ENCODE measurements at places on chromosomes 16 and 17. TPM values are rescaled to one million over a fixed set of nuclear protein-coding genes. Genes with fewer than 3 reads are reported as not detected.

- no peak for DNase-seq
These were observed 270.2 kb upstream of the RPL38 start for GRCh38 chr17:73933164-73933766.

MYH8 gene
- total RNA-seq, result not detected

GRCh38 chr17:56908001-56908542 is 5.8 kb downstream of the TRIM25 start:
- peak; percentile 96 for DNase-seq

DNA sequence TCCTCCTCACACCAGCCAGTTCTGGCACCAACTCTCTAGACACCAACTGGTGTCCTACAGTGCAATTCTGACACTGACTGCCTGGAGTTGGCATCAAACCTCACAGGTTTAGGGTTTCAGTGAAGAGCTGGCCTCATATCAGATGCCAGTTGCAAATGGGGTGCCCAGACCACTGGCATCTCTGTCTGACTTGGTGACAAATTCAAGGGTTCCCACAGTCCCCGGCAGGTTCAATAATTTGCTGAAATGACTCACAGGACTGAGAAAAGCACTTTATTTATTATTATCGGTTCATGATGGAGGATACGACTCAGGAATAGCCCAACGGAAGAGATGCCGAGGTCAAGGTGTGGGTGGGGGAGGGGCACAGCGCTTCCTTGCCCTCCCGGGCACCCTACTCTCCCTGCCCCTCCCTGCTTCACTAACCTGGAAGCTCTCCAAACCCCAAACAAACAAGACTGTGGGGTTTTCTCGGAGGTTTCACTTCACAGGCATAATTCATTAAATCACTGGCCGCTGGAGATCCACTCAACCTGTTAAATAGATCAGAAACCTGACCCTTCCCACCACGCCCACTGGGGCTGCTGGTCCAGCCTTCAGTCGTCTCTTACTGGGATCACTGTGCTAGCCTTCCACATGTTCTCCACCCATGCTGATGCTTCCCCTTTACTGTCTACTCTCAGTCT is 1.7 kb upstream of the NLRP1 start:
- no peak for DNase-seq

ALDH3A1 gene
- 3.7 TPM for total RNA-seq

- DNase-seq, result no peak
These were observed 30.5 kb downstream of the CYTH1 start for GRCh38 chr17:78751447-78752161.

GRCh38 chr16:75111961-75112733 is 4.4 kb downstream of the LDHD start:
- DNase-seq, result peak; percentile 70

DNA sequence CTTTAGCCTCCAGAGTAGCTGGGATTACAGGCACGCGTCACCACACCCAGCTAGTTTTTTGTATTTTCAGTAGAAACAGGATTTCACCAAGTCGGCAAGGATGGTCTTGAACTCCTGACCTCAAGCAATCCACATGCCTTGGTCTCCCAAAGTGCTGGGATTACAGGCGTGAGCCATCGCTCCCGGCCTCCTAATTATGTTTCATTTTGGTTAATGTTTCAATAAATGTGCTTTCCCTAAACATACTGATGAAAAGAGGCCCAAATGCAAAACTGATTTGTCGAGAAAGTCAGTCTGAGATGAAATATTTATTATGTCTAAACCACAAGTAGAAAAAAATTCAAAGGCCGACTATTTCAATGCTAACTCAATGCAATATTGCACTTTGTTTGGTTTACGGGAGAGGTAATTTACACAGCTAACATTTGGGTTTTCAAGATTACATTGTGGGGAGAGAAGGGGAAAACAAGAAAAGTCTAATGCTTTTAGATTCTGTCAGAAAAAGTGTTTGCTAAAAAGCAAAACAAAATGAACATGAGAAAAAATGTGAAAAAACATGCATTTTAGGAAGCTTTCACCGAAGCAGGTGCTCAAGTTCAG is 9.8 kb downstream of the STAT3 start:
- no peak for DNase-seq

RNF157 gene
- 12.1 TPM for total RNA-seq

ZFPM1 gene
- total RNA-seq, result 7.0 TPM

ZSCAN10 gene
- total RNA-seq, result not detected

DNA sequence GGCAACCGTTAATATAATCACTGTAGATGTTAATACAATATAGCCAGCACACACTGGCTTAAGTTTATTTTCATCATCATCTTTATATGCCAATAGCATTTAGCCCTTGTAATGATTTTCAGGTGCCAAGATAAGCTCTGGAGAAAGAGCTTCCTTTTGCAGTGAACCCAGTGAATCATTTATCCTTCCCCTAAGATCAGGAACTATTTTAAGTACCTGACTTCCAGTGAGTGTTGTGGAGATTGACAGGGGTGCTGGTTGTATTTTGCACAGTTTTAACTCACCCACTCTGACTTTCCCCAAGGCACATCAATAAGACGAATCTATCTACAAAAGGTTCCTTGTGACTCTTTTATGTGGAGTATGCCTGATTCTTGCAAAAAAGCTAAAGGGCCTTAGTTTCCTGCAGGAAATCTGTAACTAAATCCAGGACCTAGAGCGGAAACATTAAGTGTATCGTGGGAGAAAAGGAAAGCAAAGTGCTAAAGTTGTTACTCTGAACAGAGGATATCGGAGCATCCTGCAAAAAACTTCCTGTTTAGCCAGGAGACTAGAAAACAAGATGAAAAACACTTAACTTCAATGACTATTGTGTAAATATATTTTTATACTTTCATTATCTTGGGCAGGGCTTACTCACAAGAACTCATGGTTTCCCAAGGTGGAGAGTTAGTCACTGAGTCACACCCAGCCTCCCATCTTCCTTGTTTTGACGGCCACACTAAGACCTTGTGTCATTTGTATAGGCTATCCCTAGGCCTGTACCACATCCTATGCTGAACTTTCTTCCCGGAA is 183.6 kb downstream of the MAP2K6 start:
- DNase-seq, result no peak

GCGR gene
- not detected for total RNA-seq

TLCD2 gene
- total RNA-seq, result 5.4 TPM

GRCh38 chr17:13735444-13735843 is 133.7 kb upstream of the HS3ST3A1 start:
- DNase-seq, result no peak

DNA sequence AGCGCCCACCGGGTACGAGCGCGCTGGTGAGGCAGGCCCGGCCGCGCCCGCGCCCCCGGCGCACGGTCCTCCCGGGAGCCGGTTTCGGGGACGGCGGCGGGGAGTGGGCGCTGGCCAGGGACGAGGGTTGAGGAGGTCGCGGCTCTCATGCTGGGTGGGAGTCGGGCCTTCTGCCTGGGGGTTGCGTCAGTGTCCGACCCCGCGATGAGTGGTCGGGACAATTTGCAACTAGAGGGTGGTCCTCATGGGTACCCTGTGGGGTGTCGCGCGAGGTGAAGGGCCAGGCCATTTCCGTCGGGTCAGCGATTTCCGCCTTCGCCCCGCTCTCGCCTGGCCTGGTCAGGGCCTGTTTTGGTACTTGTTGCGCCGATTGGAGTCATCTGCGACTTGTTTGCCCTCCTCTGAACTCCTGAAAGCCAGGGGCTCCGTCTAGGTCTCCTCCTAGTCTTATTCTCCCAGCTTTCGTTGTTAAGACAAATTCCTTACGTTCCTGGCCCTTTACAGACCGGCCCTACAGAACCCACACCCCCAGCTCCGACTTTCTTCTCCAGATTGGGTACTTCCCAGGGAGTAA is 14.9 kb downstream of the NAA60 start:
- no peak for DNase-seq

GRCh38 chr16:87575027-87575804 is 27.1 kb upstream of the JPH3 start:
- no peak for DNase-seq

- DNase-seq, result peak; percentile 82
These were observed 366.9 kb downstream of the SLC39A11 start for GRCh38 chr17:72725433-72726068.

STAC2 gene
- not detected for total RNA-seq

DNA sequence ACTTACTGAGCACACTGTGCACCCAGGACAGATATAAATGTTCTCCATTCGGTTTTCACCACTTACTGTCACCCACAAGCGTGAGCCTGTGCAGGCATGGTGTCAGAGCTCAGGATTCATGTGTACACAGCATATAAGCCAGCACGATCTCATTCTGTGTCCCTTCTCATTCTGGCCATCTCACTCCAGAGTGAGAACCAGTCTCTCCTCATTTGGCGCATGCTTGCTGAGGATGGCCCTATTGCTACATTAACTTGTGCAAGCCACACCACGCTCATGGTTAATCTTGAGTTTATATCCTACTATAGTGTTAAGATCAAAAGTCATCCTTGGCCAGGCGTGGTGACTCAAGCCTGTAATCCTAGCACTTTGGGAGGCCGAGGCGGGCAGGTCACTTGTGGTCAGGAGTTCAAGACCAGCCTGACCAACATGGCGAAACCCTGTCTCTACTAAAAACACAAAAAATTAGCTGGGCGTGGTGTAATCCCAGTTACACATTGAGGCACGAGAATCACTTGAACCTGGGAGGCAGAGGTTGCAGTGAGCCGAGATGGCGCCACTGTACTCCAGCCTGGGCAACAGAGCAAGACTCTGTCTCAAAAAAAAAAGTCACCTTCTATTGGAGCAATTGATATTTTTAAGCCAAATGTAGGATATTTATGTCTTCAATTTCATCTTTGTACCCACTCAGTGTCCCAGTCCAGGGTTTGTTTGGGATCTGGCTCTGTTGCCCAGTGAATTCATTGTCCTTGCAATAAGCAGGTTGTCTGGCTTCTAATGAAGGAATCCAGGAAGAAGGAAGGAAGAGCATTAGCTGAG is 20.9 kb downstream of the SOCS1 start:
- DNase-seq, result no peak

IGSF6 gene
- 134 TPM for total RNA-seq

CMTM2 gene
- total RNA-seq, result 6.4 TPM

DNA sequence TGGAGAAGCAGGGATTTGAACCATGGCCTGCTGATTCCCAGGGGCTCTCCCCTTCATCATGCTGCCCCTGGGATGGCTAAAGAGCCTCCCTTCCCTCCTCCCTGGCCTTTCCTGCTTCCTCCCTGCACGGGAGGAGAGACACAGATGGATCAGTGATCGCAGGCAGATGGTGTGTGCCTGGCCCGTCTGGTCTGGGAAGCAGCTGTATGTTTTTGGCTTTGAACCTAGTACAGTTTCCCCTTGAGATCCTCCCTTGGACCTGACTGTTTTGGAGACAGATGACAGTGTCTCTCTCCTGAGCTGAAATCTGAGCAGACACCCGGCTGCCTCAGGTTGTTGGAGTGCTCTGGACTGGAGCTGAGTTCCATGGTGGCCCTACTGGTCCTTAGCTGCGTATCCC is 29.0 kb upstream of the ATP2C2 start:
- DNase-seq, result no peak

DNA sequence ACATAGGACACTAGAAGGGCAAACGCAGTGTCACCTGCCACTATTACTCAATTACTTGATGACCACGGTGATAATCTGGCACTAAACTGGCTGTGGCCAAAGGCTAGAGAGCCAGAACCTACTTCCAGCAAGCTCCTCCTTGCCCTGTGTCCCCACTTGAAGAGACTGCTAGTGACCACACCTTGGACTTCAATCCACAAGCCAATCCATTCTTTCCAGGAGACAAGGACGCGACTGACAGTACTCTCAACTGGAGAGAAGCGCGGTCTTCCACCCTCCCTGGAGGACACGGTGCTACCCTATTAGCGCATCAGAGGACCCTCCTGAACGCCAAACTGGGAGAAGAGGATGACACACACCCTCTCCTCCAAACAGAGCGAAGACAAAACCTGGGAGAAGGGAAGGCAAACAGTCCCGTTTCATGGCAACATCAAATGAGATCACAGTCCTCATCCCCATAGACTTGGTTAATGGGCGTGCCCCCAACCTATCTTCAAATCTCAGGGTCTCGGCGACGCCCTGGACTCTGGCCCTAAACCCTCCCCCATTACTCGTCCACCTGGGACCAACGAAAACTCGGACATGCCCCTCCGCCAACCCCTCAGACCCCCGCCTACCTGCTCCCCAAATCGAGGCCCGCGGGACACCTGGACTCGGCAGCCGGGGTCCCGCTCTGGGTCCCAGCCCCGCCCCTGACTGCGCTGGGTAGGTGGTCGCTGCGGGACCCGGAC is 508 bp downstream of the FLCN start:
- DNase-seq, result no peak

CLEC19A gene
- total RNA-seq, result not detected

DNA sequence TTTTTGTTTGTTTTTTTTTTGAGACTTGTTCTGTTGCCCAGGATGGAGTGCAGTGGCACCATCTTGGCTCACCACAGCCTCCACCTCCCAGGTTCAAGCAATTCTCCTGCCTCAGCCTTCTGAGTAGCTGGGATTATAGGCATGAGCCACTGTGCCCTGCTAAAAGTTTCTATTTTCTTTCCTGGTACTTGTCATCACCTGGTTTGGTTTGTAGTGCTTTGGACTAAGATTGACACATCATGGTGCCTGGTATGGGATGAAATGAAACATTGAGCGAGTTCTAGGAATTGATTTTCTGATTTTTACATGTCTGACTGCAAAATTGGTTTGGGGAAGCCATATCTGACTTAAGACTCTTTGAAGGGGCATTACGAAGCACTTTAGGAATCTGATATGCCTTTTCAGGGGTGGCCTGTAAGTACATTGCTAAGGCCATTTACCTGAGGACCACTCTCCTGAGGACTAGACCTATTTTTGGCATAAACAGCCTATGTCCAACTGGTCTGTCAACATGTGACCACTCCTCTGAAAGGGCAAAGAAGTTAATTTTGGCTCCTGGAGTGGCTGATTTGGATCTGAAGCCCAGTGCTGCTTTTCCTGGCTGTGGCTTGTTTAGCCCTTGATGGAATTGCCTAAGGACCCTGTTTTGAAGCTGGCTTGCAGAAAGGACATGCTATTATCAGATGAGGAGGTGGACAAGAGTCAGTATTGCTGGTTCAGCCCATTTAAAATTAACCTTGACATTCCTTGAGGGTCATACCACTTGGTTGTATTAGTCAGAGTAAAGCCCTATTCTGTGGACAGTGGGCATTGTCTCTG is 18.4 kb upstream of the TBKBP1 start:
- no peak for DNase-seq

DNA sequence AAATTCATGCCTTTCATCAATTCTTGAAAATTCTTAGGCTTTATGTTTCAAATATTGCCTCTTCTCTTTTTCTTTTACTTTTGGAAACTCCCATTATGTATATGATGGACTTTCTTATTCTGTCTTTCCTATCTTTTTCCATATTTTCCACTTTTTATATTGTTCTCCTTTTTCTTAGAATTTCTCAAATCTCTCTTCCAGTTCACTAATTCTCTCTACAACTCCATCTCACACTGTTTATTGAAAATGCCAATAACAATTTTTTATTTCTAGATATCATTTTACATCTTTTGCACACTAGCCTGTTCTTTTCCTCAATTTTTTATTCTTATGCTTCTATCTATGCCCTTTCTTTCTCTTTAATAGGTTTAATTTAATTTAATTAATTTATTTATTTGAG is 43.8 kb upstream of the EFCAB3 start:
- DNase-seq, result no peak

Measured in spleen (tissue), 13 donors.